ENCODE measurements at places on chromosomes 1 and 21.

GRCh38 chr1:172497230-172497629 lies 35.7 kb upstream of the SUCO start:
- DNase-seq: no peak

GRCh38 chr21:42230636-42231035 lies 11.7 kb downstream of the ABCG1 start:
- DNase-seq: no peak

GRCh38 chr1:244901400-244902015 lies 37.2 kb upstream of the HNRNPU start:
- DNase-seq: no peak

DNA sequence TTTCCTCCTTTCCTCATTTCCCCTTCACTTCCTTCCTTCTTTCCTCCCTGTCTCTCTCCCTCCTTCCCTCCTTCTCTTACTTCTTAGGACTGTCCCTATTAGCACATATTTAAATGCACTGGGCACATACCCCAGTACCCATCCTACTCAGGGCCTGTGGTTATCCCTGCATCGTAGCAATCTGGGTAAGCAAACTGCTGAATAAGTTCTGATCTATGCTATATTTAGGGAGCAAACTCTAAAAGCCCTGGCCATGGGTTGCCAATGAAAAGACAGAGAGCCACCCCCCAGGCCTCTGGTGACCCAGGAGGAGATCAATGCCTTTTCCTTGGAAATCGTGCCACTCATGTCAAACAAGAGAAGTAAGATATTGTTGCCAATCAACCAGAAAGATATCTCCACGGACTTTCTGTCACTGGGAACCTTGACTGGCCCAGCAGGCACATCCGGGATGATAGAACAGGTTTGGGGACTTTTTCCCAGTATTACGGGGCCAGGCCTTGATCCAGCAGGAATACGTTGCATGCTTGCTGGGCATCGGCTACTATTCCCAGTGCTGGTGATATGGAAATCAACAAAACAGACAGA lies 5.4 kb downstream of the FAM3B start:
- no peak for DNase-seq

GRCh38 chr1:204760757-204761156 lies 75.2 kb upstream of the LRRN2 start:
- DNase-seq: no peak

DNA sequence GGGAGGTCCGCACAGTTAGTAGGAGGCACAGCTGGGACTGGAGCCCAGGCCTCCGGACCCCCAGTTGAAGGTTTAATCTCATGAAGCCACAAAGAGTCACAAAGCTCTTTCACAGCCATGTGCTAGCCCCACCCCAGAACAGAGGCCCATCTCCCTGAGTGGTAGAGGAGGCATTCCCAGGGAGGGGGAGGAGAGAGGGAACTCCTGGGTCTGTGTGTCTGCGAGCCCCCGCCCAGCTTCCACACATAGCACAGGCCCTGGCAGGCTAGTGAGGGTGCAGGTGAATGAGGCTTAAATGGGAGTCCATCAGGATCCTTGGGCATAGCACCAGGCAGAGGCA lies 197.8 kb downstream of the MATN1 start:
- no peak for DNase-seq

DNA sequence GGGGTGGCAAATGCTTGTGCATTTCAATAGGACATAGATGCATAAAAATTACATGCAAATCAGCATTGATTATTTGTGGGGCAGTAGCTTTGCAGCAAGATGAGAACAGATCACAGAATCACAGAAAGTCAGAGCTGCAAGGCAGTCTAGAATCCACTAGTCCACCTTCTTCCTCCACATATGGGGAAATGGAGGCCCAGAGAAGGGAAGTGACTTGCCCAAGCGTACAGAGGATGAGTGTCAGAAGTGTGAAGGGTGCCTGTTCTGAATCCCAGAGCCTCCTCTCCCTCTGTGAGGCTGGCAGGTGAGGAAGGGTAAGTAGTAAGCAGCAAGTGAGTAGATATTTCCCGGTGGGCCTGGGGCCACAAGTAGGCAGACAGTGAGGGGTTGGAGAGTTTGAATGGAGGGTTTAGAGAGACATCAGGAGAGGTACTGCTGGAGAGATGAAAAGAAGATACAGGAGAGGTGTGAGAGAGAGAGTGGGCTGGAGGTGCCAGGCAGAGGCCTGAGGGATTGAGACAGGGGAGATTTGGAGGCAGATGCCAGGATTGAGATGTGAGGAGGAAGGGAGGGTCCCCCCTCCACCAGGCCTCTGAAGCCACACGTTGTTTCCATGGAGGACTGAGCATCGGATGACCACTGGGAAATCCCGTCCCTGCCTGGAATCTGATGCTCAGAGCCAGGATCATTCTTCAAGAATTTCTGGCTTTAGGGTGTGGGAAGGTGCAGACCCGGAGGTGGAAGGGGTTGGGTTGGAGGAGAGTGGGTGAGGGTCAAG lies 4.8 kb upstream of the MYOG start:
- DNase-seq: no peak

- no peak for DNase-seq
These were observed 2.1 kb downstream of the MNDA start for GRCh38 chr1:158833264-158833663.

GRCh38 chr1:228902781-228903433 lies 167.6 kb downstream of the RHOU start:
- peak; percentile 96 for DNase-seq

DNA sequence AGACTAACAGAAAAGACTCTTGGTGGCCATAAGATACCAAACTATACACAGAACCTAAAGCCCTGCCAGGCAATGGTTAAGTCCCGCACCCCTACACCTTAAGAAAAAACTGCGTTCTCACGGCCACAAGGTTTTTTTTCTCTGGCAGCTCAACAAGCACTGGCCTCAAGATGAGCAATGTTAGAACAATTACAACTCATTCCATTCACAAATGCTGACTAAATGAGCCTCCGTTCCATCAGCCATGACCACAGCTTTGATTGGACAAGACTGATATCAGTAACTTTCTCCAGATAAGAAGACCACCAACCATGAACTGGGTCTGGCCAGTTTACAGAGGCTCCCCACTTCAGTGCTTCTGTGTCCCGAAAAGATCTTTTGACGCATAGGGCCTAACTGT lies 31.9 kb downstream of the SEC16B start:
- DNase-seq: no peak

- no peak for DNase-seq
These were observed 11.5 kb upstream of the AIM2 start for GRCh38 chr1:159088050-159088449.

- no peak for DNase-seq
These were observed 464.9 kb downstream of the CAMTA1 start for GRCh38 chr1:7250176-7250575.

- DNase-seq: no peak
These were observed 1.1 kb downstream of the EEIG2 start for GRCh38 chr1:108560874-108561459.

GRCh38 chr1:82604524-82604923 lies 803.8 kb downstream of the ADGRL2 start:
- DNase-seq: no peak

DNA sequence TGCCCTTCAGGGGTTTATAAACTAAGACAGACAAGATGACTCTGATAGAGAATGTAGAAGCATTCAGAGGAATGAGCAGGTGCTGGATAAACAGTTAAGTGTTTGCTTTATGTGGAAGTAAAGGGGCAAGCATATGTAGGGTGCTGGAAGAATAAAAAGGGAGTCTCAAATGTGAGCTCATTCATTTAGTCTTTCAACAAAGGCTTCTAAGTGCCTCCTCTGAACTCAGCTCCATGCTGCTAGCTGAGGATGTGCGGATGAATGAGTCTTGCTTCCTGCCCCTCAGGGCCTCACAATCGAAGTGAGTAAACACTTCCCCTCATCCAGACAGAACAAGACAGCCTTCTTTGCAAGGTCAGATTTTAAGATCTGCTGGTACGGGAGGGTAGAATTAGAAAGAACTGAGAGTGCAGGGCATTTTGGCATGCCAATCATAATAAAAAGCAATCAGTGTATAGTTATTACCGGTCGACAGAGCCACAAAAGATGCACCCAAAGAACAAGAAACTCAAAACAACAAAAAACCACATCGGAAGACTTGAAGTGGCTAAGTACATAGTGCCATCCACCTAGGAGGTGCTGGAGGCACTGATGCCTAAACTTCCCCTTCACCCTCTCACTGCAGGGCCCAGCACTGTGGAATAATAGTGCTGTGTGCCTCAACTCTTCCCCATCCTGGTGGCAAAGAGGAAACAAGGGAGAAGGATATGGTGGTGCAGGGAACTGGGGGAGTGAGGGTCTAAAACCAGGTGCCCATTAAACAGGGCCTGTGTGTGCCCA lies 69.8 kb downstream of the TNR start:
- DNase-seq: no peak

DNA sequence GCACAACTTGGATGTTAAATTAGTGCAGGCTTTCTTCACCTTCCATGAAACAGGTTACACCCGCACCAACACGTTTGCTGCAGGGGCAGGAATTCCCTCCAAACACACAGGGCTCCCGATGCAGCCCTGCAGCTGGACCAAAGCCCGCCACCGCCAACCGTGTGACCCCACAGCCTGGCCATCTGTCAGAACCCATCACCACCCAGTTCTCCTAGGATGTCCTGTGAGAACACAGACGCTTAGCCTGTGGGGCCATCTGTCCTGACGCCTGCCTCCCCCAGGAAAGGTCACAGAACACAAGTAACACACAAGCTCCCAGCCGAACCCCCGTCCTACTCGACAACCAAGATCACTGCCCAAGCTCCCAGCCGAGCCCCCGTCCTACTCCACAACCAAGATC lies 108.1 kb downstream of the NPHP4 start:
- DNase-seq: no peak

GRCh38 chr1:176964687-176965086 lies 199.8 kb downstream of the ASTN1 start:
- DNase-seq: no peak

- DNase-seq: no peak
These were observed 126.7 kb downstream of the PGBD5 start for GRCh38 chr1:230299191-230300006.
